ENCODE measurements at places on chromosomes 7 and 10.

- DNase-seq: no peak
Measured at GRCh38 chr10:90407131-90407530, 450.7 kb downstream of the HTR7 start.

GRCh38 chr10:100253041-100253440 is 14.4 kb downstream of the CWF19L1 start:
- no peak for DNase-seq

GRCh38 chr7:150450491-150451001 is at the start of gene GIMAP8:
GIMAP8 (plus strand) TSS chr7:150450630; CDS start chr7:150466699, 16,069 bp downstream.
- DNase-seq: no peak

- no peak for DNase-seq
Measured at GRCh38 chr10:14873090-14873760, 5.4 kb upstream of the SUV39H2 start.

- no peak for DNase-seq
Measured at GRCh38 chr7:18520450-18521235, 25.1 kb downstream of the HDAC9 start.

- DNase-seq: no peak
Measured at GRCh38 chr10:98373260-98374040, 41.5 kb downstream of the PYROXD2 start.

- no peak for DNase-seq
Measured at GRCh38 chr7:106537119-106537518, 123.8 kb downstream of the CCDC71L start.

DNA sequence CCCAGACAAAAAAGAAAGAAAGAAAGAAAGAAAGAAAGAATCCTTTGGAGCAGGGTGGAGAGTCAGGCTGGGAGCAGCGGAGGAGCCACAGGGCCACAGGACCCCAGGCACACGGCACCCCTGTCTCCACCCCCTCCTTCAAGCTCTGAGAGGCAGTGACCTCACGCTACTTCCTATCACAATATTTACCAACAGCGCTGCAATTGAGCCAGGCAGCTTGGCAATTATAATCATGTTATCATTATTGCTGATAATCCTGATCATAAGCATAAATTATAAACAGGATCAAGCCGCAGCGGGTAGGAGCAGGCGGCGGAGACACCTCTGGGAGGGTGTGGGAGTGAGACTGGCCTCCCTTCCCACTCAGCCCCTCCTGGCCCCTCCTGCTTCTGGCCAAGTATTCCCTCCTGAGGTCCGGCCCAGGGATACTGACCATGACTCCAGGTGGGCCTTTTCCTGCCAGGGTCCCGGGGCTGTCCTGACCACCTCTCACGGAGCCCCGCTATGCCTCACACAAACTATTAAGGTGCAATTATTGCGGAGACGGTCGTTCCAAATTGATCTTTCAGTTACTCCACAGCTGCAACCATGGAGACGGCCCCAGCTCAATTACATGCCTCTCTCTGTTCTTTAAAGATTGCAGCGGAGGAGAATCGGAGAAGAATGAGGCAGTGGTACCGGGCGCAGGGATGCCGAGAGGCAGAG is 10.0 kb upstream of the GTF2IRD1 start:
- DNase-seq: no peak

GRCh38 chr7:30937416-30937815 is 25.8 kb downstream of the AQP1 start:
- DNase-seq: no peak

DNA sequence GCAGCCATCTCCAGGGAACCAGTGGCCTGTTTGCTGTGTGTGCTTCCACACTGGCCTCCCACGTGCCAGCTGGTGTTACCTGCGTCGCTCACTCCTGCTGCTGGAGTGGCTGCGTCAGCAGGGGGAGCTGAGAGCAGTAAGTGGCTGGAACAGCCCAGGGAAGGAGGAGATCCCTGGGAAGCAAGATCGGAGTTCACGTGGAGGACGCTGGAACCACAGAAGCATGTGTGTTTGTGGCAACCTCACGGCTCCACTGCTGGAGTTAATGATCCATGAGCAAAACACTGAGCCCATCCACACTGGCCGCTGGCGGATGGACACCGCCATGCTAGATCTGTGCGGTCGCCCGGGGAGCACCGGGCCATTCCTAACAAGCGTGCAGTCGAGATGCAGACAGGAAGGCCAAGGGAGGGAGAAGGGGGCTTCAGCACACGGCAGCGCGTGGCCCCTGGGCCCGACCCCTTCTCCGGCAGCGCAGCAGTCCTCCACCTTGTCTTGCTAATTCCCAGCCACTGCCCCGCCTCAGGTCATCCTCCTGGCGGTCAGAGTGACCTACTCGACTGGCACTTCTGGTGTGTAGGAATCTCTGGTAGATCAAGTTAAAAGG is 68.5 kb upstream of the EEPD1 start:
- peak; percentile 24 for DNase-seq

DNA sequence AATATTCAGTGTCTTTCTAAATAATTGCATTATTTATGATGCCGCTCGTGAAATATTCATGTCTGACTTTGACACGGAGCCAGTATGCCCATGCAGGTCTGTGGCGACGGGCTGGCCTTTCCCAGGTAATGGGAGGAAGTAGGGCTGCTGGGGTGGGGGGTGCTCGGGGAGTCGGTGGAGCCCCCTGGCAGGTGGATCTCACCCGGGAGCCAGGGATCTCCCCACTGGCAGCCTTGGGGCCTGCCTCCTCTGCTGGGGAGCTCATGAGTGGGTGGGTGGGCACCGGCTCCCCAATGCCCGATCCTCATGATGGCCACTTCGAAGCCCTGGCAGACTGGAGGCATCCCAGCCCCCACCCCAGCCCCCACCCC is 52.8 kb downstream of the PWWP2B start:
- no peak for DNase-seq
